ENCODE measurements at places on chromosomes 12 and 14. TPM values are rescaled to one million over a fixed set of nuclear protein-coding genes. Genes with fewer than 3 reads are reported as not detected.

DNA sequence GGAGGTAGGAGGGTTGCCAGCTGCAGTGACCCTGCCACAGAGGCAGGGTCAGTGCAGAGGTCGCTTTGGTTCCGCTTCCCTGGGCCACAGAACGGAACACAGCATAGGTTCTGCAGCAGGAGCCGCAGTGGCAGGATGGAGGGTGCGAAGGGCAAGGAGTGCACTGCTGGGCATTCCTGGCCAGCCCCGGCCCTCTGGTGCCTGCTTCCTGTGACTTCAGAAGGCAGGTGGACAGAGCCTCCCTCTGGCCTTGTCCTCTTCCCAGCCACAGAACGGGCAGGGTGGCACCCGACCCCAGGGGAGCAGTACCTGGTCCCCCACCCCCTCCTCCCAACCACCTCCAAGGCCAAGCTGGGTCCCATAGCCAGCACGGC, 37.7 kb downstream of the SLC8B1 start:
- no peak for DNase-seq

GRCh38 chr12:1474041-1474573, 120.3 kb downstream of the FBXL14 start:
- no peak for DNase-seq

The ERBB3 gene
- total RNA-seq = 2.8 TPM

GRCh38 chr14:51576117-51576430, 75.6 kb upstream of the FRMD6 start:
- no peak for DNase-seq

GRCh38 chr12:93139028-93139665, 210.1 kb upstream of the EEA1 start:
- no peak for DNase-seq

- DNase-seq = no peak
Measured at GRCh38 chr12:48716168-48716492, 377 bp downstream of the CCNT1 start.

The TPH2 gene
- not detected for total RNA-seq

The P2RX2 gene
- not detected for total RNA-seq

Measured in Right ventricle myocardium inferior (tissue), 1 donor.